Umbilical cord (tissue), 2 donors: ENCODE measurements at places on chromosomes 3 and 15. TPM values are rescaled to one million over a fixed set of nuclear protein-coding genes. Genes with fewer than 3 reads are reported as not detected.

Gene NMNAT3
- total RNA-seq, result 15.6 TPM

GRCh38 chr3:150194513-150194912, 213.6 kb upstream of the TSC22D2 start:
- no peak for DNase-seq

GRCh38 chr3:72008226-72008996, 223.5 kb upstream of the PROK2 start:
- DNase-seq, result no peak

- peak; percentile 95 for DNase-seq
These were observed 196.2 kb downstream of the ROBO2 start for GRCh38 chr3:77236118-77236517.

- peak; percentile 43 for DNase-seq
These were observed 23.7 kb downstream of the CFAP92 start for GRCh38 chr3:128969993-128970739.

Gene C2CD4A
- total RNA-seq, result 0.72 TPM

GRCh38 chr15:35669432-35670045, 123.6 kb upstream of the DPH6 start:
- no peak for DNase-seq
